ENCODE measurements at places on chromosomes 2 and 18.

GRCh38 chr2:154242687-154243086 is 371.0 kb downstream of the GALNT13 start:
- no peak for DNase-seq

- DNase-seq: no peak
These were observed 251.7 kb upstream of the ST6GAL2 start for GRCh38 chr2:107137706-107138105.

DNA sequence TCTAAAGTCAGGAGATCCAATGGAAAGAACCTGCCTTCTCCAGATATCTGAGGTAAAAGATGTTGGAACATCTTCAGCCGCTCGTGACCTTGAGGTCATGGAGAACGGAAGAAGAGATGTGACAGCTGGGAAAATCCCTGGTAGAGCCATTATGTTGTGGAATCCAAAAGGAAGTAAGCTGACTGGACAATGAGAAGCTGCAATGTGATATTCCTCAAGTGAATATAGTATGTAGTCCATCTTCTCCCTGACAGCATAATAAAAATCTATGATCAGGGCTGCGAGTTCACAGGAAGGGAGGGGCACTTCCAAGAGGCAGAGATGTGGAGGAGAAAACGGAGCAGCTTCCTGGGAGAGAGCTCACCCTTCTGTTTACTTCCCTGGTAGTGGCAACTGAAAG is 201.0 kb upstream of the SP5 start:
- no peak for DNase-seq

- DNase-seq: peak; percentile 28
These were observed 131.4 kb downstream of the MSH2 start for GRCh38 chr2:47534179-47534919.

- no peak for DNase-seq
These were observed 40.9 kb downstream of the SCTR start for GRCh38 chr2:119483395-119483753.

GRCh38 chr18:2651981-2652380 is 3.5 kb upstream of the SMCHD1 start:
- DNase-seq: no peak

GRCh38 chr2:222424729-222425671 is 657 bp downstream of the SGPP2 start:
- no peak for DNase-seq

DNA sequence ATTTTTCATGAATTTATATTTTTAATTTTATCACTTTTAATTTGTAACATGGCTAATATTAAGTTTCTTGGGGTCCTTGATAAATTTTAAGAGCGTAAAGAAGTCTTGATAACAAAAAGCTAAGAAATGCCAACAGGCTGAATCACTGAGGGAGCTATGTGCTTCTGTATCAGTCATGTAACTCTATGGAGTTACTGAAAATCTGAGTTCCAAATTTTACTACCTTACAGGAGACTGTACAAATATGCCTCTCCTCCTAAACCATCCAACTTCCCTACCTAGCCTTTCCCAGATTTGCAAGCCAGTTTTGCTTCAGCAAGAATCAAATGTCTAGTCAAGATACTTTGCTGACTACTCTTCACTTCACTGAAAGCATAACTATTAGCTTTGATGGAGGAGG is 35.7 kb downstream of the FEZ2 start:
- DNase-seq: no peak

- no peak for DNase-seq
These were observed 262.3 kb downstream of the NRXN1 start for GRCh38 chr2:50769406-50770181.

DNA sequence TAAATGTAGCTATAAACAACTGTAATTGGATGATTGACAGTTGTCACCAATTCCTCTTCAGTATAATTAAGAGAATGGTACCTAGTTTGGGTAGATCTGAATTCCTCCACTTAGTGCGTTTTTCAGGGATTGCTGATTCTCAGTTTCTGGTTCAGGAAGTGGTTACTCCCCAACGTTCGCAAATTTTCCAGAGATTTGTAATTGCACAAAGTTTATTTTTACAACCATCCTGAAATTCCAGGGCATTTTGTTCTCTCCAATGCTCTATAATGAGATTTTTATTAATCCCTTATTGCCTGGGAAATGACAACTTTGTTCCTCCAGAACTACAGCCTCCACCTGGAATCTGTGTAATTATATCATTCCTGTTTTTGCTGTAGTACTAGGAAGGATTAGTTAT is 710.6 kb upstream of the ZEB2 start:
- DNase-seq: no peak

- DNase-seq: no peak
These were observed 57.4 kb downstream of the RHBDD1 start for GRCh38 chr2:226893216-226893615.

DNA sequence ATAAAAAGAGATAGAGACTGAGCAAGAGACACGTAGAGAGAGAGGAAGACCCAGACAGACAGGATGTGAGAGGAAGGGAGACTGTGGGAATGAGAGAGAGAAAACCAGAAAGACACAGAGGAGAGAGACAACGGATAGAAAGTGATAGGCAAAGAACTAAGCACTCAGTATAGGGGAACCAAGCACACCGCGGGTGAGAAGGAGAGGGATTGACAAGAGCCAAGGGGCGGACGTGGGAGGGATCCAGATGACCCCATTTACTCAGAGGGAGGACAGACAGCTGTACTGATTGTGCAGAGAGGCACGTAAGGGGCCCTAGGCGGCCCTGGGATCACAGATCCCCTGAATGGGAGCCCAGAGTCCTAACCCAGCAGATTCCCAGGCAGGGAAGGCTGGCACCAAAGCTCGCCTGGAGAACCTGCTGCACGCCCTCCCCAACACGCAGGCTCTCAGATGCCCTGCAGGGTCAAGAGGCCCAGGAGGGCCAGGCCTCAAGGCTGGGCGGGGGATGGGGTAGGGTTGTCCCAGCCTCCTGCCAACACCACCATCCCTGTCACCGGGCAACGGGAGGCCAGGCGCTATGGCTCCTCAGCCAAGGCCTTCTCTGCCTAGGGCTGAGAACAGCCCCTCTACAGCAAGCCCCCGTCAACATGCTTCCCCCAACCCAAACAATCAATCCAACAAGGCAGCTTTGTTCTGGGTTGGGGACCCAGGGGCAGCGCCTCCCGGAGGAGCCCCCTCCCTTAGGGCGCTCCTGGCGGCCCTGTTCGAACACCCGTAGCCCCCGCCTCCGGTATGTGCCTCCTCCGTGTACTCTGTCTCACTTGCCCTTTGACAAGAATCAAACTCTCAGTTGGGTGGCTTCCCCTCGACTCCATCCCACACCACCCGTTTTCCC is 579 bp downstream of the LOXL3 start:
- DNase-seq: no peak

DNA sequence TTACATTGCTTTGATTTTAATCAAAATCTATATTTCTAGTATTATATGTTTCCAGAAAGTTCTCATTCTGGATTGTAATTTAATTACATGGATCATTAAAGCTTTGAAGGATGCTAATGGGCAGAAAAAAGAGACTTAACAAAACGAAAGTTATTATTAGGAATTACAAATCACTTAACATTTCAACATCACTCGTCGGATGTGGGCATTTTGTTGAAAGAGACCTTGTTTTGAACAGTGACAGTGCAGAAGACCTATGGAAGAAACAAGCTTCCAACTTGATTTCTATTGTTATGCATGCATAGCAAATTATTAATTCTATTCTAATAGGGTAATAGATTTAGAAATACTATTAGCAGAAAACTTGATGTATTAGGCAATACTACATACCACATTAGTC is 31.4 kb upstream of the DARS1 start:
- no peak for DNase-seq

GRCh38 chr2:104384961-104385360 is 469.0 kb upstream of the POU3F3 start:
- no peak for DNase-seq

- no peak for DNase-seq
These were observed 50.6 kb upstream of the SPRED2 start for GRCh38 chr2:65482971-65483370.

GRCh38 chr2:46977899-46978298 is 62.3 kb upstream of the MCFD2 start:
- DNase-seq: no peak

- no peak for DNase-seq
These were observed 10.8 kb upstream of the MYO1B start for GRCh38 chr2:191234376-191234775.

- DNase-seq: no peak
These were observed 53.5 kb downstream of the NXPH2 start for GRCh38 chr2:138726681-138727080.

DNA sequence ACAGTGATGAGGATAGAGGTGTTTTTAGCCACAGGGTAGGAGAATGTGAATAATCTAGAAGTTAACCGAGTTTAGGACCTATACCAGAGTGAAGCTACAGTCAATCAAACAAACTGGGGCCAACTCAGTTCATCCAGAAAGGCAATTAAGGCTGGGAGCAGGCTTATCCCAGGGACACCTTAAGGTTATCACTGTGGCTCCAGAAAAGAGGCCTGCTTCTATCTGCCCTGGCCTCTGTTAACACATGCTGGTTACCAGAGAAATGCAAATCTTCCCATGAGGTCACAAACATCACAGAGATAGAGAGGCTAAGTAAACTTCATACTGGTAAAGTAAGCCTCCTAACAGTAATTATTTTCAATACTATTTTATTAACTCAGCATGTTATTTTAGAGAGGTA is 93.2 kb upstream of the GRB14 start:
- DNase-seq: no peak

DNA sequence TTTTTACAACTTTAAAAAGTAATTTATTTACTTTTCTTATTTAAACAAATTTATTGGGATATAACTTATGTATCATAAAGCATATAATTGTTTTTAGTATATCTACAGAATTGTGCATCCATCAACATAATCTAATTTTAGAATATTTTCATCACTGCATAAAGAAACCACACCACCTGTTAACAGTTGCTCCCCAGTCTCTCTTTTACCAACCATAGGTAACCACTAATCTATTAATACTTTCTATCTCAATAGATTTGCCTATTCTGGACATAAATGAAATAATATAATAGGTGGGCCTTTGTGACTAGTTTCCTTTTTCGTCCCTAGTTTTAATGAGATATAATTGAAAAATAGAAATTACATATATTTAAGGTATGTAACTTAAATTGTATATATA is 90.6 kb downstream of the ADAM23 start:
- DNase-seq: no peak

DNA sequence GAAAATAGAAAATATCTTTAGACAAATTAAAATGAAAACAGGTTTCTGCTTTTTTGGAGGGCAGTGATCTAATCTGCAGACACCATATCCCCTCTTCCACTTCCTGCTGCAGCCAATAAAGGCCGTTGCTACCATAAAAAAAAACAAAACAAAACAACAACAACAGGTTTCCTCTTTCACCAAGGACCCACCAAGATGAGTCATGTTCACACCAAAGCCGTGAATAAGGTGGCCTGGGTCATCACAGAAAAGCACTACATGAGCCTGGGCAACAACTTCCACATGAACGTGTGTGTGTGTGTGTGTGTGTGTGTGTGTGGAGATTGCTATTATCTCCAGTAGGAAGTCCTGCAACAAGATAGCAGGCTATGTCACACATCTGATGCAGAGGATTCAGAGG is 24.8 kb upstream of the TFCP2L1 start:
- DNase-seq: peak; percentile 22

DNA sequence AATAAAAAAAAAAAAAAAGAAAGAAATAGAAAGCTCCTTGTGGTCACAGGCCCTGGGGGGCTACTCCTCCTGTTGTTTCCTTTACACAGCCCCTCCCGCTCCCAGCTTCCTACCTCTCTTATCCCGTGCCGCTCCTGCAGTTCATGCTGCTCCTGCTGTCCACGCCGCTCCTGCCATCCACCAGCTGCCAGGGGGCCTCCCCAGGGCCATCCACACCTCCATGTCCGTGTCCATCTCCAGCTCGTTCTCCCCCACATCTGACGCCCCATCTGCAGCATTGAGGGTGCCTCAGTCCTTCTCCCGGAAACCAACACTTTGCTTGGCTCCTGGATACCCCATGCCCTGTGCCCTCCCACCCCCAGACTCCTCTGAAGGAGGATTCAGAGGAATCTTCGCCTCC is 191.7 kb downstream of the EIPR1 start:
- DNase-seq: no peak

DNA sequence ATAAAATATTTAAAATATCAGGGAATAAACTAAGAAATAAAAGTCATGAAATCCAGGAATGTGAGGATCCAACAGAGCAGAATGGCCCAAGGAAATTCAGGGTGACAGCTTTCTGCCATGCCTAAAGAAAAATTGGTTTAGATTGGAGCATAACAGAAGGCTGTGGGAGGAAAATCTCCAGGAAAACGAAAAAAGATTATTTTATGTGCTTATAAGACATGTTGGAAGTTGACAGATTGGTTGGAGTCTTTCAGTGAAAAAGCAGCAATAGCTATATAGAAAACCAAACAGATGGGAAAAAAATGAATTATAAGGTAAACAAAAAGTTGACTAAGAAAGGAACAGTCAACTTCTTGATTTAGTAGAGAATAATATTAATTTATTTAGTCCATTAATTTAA is 203.9 kb downstream of the ZRANB3 start:
- DNase-seq: no peak

- no peak for DNase-seq
These were observed 7.3 kb upstream of the HTR2B start for GRCh38 chr2:231132129-231132528.

DNA sequence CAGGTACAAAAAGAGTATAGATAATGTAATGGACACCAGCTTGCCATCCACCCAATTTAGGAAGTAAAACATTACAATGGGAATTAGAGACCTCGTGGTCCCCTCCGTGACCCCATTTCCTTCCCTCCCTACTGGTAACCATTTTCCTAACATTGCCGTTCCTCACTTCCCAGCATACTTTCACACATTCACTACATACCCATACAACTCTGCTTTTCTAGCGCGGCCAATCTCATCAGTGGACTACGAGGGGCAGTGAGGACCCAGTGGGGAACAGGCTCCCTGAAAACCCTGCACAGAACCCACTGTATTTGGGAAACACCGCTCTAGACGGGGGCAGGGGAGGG is 1.1 kb downstream of the ENOSF1 start:
- DNase-seq: no peak

GRCh38 chr2:38427936-38428335 is 50.9 kb upstream of the ATL2 start:
- no peak for DNase-seq

DNA sequence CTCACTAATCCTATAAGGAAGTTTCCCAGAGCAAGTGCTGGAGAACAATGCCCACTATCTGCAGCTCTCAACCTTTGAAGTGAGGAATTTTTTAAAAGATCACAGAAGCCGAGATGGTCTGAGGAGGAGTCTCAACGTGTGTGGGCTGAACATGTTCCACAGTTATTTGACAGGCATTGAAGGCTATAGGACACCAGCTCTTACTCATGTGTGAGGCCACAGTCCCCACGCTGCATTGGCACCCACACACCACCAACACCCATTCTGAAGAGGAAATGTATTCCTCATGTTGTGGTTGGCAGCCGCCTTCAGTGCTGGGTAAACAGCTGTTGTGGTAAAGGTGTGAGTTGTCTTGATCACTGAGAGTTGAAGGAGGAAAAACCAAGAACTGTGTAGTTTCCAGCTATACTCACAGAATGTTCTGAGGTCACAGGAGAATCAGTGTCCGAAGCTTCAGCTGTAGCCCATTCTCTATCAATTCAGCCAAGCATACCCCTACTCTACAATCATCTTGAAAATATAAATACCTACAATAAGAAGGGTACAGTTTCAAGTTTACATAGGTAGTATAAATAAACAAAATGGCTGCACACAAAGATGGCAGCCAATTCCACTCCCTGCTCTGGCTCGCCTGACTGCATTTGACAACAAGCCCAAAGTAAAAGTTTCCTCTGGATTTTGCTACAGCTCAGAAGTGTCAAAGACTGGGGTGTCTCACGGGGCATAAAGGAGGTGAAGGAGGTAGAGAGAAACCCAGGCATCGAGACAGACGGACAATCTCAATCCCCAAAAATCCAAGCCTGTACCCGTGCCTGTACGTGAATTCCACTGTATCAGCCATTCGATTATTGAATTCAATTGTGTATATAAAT is 12.1 kb downstream of the CD226 start:
- peak; percentile 93 for DNase-seq
